ENCODE measurements at places on chromosomes 3 and 15. TPM values are rescaled to one million over a fixed set of nuclear protein-coding genes. Genes with fewer than 3 reads are reported as not detected.
A peak's percentile ranks its signal among the peaks of the same experiment; 100 is the strongest.

- no peak for DNase-seq
These were observed 91.2 kb downstream of the KCNAB1 start for GRCh38 chr3:156211583-156211982.

DNA sequence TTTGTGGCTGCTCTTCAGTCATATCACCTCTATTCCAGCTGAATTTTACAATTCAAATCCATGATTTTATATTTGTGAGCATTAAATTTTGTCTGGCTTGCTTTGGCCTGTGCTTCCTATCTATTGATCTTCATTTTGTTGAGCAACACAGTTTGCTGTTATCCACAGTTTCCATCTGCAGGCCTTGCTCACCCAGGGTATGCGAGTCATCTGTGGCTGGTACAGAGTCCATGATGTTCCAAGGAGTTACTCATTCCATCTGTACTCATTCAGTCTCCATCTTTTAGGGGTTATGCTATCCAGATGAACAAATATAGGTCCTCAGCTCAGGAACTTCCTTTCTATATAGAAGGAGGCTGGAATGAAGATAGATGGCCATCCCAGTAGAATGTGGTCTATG lies 70.1 kb upstream of the CCK start:
- DNase-seq, result no peak

DNA sequence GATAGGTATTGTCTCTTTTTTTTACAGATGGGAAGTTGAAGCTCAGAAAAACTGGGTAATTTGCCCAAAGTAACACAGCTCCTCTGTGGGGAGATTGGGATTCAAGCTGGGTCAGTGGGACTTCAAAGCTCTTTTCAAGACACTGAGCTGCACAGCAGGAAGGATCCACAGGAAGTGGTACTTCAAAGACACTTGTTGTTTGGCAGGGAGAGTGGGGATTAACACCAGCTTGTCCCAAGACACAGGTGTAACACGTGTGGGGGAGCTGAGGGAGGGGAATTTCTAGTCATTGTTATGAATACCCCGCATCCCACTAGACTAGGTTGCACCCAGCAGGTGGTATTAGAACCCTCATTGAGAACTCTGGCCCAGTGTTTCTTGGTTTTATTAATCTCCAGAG lies 116.0 kb downstream of the FOXB1 start:
- DNase-seq, result no peak

DNA sequence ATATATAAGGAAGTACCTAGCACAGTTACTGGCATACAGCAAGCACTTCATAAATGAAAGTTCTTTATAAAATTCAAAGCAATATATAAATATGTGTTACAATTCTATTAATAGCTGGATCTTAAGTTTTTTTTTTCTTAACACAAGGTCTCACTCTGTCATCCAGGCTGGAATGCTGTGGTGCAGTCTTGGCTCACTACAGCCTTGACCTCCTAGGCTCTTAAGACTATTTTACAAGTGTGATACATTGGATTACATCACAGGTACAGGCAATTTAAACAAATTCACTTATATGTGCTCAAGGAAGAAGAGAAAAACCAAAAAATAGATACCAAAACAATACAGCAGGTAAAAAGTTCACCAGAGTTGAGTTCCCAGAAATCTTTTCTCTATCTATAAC lies 60.6 kb downstream of the ZNF280D start:
- DNase-seq, result no peak

DNA sequence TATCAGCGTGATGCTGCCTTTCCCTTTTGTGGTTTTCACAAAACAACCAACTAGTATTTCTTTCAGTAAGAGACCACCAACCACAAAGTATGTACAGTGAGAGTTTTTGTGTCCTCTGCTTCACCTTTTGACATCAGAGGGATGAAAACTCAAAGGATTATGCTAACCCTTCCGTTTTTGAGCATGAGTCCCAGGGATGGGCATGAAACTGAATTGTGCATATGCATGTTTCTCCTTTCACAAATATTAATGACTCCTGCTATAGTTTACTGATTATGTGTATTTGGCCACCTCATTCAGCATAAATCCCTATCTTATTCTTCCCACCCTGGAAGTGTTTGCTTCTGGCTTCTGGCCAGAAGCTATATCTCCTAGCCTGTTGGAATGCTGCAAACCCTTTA lies 59.2 kb downstream of the RSRC1 start:
- DNase-seq, result no peak

- no peak for DNase-seq
These were observed 1.4 kb upstream of the NSMCE3 start for GRCh38 chr15:29270976-29271375.

- no peak for DNase-seq
These were observed 1.1 kb downstream of the PDIA5 start for GRCh38 chr3:123067689-123068600.

- DNase-seq, result no peak
These were observed 27.5 kb downstream of the RAB6B start for GRCh38 chr3:133868186-133868585.

DNA sequence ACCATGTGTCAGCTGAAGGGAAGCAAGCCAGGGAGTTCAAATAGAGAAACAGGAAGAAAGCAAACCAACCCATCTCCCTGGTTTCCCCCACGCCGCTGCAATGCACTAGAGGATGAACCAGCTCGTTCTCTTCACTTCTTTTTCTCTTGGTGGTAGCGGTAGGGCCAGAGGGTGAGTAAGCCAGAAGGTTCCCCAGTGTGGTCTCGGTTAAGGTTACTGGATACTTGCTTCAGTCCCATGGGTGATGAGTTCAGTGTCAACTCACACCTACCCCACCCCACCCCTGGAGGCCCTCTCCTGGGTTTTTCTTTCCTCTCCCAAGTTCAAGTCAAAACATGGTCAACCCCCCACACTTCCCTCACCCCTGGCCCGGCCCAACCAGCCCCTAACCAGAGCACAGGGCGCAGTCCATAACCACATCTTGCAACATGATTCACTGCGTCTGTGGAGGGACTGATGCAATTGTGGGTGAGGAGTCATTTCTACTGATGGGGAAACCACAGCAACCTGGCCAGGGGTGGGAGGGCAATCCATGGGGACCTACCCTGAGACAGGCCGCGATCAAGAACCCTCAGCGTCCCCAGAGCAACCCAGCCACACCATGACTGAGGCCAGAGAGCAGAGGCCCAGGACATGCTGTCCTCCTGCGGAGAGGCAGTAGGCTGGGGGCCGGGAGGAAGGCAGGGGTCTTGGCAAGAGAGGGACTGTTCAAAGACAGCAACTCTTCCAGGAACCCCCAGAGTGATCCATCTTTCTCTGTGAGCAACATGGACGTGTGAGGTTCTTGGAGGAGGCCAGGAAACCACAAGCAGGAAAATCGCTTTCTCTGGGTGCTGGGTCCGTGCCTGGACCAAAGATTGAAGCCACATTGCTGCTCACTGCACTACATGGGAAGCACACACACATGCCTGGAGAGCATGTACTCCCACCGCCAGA lies 276.6 kb downstream of the UACA start:
- DNase-seq, result no peak

GRCh38 chr3:142595141-142595540 lies 1.1 kb upstream of the PLS1 start:
- no peak for DNase-seq

- DNase-seq, result no peak
These were observed 110.4 kb downstream of the LRRC28 start for GRCh38 chr15:99361545-99362185.

GRCh38 chr3:32026593-32026992 lies 45.0 kb downstream of the ZNF860 start:
- DNase-seq, result no peak

DNA sequence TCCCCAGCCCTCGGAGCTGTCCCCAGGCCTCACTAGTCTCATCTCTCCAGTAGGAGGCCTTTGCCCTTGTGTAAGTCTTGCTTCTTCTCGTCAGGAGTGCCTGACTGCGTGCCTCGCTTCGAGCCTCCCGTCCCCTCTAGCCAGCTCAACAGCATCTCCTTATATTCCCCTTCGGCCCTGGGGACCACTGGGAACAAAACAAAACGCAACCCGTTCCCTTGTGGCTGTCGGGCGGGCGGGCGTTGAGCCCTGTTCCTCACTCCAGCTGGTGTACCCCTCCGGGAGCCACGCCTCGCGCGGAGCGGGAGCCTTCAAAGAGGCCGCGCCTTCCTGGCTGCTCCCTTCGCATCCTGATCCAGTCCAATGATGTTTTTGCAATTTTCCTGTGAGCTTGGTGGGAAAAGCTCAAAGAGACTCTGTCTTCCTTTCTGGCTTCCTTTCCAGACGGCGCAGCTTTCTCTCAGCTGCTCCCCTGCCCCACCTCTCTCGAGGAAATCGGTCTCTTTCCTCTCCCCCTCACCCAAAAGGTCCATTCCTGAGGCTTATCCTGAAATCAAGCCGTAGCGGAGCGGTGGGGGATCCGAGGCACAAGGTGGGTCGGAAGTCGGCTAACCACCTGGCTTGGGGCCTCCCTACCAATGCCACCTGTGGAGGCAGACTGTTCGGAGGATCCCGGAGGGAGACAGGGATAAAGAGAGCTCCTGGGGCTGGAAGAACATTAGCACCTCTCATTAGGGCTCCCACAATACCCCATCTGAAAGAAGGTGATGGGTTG lies 33.4 kb upstream of the SRP14 start:
- DNase-seq, result no peak

DNA sequence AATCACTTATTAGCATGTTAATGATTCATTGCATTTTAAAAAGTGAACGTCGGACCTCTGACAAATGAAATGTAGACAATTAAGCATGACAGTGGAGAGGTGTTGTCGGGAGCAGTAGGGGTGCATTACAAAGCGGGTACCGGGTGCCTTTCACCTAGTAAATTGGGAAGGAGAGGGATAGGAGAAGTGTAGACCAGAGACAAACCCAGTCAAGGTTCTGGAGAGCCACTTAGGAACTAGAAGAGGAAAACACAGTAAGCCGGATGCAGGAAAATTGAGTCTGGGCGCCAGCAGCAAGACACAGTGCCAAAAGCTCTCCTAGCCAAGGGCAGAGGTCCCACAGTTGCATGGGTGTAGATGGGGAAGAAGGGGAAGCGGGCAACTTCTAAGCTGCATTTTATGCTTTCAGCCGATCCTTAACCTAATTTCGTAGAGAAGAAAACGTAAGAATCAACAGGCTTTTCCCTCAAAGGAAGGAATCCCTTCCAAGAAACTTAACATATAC lies 3.1 kb upstream of the CERS3 start:
- no peak for DNase-seq

GRCh38 chr15:45136378-45136764 lies 6.6 kb downstream of the DUOX1 start:
- no peak for DNase-seq

DNA sequence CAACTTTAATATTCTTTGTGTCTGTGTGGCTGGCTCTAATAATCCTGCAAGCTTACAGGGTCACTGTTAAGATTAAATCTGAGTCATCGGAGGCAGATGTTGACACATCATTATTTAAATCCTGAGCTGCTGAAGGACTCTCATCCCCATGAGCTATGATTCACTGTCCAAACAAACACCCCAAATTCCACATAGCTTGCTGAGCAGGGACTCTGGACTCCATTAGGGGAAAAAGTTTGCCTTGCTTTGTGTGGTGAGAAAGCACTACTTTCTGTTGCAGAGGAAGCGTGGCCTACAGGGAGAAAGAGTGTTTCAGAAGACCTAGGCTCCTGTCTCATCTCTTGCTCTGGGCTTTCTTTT lies 213.7 kb downstream of the PDCD6IP start:
- DNase-seq, result no peak

- no peak for DNase-seq
These were observed 52.4 kb downstream of the COPS2 start for GRCh38 chr15:49103002-49103401.

GRCh38 chr3:61805510-61806080 lies 244.2 kb downstream of the PTPRG start:
- DNase-seq, result no peak

DNA sequence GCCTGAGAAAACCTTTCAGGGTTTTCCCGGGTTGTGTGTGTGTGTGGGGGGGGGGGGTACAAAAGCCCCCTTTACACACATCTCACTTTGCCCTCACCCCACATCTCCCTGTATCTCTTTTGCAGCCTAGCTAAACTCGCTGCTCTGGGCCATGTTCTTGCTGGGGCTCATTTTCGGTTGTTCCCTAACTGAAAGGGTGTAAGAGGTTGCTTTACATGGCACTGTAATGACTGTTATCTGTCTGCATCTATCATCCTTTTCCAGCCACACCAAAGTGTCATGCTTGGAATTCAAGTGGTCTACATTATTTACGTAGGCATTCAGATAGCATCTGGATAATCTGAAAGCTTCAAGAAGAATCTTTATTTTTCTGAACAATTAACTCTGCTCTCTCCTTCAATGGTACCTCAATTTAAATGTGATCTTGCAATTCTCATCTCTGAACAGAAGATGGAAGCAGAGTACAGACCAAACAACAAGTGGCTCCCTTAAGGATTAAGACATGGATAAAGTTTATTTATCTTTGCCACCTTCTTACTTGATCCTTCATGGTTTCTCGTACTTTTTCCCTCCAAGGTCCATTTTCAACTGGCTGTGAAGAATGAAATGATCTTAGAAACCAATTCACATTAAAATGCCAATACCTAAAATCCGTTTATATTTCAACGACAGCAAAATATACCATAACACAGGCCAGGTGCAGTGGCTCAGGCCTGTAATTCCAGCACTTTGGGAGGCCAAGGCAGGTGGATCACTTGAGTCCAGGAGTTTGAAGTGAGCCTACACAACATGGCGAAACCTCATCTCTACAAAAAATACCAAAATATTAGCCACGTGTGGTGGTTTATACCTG lies 34.9 kb downstream of the DCLK3 start:
- DNase-seq, result peak; percentile 10

DNA sequence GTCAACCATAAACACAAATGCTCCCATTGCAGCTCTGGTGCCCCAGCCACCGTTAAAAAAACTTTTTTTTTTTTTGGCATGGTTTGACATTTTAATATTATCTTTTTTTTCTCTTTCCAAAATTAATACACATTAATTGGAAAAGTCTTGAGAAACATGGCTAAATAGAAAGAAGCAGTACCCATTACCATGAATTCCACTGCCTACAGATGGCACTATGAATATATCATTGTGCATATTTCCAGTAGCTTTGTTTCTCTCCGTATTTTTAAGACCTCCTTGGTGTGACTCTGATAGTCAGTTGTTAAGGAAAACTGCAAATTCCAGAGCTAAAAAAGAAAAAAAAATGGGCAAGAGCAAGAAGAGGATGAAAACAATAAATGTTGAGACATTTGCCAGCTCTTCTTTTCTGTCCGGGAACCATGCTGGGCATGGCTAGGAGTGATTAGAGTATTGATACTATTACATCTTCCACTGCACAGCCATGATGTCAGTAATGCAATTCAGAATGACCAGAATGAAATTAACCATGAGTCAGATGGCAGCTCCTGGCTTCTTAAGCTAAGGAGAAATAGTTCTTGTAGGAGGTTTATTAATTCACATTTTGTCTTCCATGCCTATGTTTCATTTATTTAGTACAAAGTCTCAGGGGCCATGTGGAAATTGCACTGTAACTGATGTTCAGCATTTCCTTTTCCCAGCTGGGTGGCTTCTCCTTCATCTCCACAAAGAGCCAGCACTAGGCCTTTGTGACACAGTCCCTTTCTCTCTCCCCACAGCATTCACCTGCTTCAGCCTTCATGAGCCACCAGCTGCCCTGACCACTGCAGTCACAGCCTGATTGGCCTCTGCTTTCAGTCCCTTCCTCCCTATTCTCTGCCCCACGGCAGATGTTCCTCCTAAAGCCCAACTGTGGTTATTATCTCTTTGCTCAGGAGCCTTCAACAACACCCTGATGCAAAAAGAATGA lies 31.8 kb downstream of the SLC7A14 start:
- no peak for DNase-seq

Gene SEMA3F
- polyA plus RNA-seq, result 68.8 TPM

Gene TP63
- 1.4 TPM for polyA plus RNA-seq

Gene STAB1
- polyA plus RNA-seq, result 48.0 TPM

Gene SNURF
- polyA plus RNA-seq, result 31.4 TPM

Gene CCR1
- 1.7 TPM for polyA plus RNA-seq

Gene DPPA4
- 3.6 TPM for polyA plus RNA-seq

Gene CORO2B
- 25.1 TPM for polyA plus RNA-seq

Gene PPARG
- 27.0 TPM for polyA plus RNA-seq

Data from left renal pelvis (tissue), 4 donors.